ENCODE measurements at places on chromosomes 5 and 9.

DNA sequence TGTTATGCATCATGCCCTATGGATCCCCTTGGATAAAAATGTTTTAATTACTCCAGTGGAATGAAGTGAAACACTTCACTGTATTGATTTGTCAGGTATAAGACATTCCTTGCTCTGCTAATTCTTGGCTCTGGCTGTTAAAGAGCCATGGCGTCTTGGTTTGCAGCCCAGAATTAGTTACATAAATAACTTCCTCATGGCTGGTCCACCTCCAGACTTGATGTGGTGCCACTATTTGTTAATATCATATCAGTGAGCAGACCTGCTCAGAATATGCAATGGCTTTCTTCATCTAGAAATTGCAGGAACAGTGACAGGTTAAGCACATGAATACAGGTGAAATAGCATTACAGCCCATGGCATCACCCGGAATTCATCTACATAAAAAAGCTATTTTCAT lies 446.9 kb upstream of the GRIN3A start:
- no peak for DNase-seq

GRCh38 chr9:87138128-87139040 lies 191.1 kb upstream of the GAS1 start:
- DNase-seq, result no peak

GRCh38 chr9:112505086-112505485 lies 18.5 kb downstream of the KIAA1958 start:
- no peak for DNase-seq

DNA sequence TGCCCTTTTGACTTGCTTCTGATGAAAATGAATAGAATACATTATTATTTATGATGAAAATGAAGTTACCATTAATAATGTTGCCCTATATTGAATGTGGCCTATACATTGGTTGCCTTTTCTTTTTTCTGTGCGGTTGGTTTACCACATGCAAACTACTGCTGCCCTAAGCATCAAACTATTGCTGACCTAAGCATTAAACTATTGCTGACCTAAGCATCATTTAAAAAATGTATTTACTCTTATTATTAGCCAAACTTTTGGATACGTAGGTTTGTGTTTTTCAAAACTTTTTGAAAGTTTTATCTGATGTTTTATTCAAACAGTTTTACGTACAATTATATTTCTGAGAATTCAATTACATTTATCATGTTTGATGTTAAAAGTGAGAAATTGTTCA lies 76.0 kb upstream of the CDH10 start:
- DNase-seq, result no peak

Data from activated CD4-positive, alpha-beta T cell treated with anti-CD3 and anti-CD28 coated beads for 4 hours (primary cell).